Stimulated activated CD4-positive, alpha-beta T cell treated with anti-CD3 and anti-CD28 coated beads, Interleukin-15, amount 100 ng/mL, for 48 hours (primary cell): ENCODE measurements at places on chromosomes 6 and 20.

DNA sequence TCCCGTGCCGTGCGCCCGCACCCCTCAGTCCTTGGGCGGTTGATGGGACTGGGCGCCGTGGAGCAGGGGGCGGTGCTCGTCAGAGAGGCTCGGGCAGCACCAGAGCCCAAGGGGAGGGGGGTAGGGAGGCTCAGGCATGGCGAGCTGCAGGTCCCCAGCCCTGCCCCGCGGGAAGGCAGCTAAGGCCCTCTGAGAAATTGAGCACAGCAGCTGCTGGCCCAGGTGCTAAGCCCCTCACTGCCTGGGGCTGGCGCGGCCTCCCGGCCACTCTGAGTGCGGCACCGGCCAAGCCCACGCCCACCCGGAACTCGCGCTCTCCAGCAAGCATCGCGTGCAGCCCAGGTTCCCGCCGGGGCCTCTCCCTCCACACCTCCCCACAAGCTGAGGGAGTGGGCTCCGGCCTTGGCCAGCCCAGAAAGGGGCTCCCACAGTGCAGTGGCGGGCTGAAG is 16.4 kb downstream of the SOX4 start:
- DNase-seq = no peak

GRCh38 chr20:54560357-54560756 is 85.0 kb downstream of the DOK5 start:
- DNase-seq = no peak

DNA sequence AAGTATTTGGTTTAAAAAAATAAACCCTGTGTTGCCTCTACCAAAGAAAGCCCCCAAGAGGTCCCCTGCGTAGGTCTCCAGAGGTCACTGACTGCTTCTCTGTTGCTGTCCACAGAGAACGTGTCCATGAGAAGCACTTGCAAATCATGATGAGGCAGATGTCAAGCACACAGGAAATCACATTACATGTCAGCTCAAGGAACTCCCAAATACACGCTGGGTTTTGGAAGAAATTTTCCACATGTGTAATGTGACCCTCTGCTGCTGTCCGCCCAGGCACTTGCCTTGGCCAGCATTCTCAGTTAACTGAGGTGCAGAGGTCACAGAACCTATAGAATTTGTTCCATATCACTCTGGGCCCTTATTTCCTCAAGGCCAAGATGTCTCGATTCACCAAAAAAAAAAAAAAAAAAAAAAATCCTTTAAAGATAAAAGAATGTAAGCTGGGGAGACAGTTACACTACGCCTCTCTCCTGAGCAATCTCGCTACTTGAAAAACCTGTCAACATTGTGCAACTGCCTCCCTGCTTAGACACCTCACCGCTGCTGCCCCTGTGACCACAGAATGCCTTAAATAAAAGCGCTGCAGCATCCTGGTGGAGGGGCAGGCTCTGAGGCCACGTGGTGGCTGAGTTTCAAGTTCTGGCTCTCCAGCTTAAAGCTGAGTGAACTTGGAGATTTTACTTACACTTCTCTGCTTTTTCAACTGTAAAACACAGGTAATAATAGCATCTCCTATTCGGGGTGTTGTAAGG is 42.3 kb downstream of the SLC22A23 start:
- DNase-seq = no peak

DNA sequence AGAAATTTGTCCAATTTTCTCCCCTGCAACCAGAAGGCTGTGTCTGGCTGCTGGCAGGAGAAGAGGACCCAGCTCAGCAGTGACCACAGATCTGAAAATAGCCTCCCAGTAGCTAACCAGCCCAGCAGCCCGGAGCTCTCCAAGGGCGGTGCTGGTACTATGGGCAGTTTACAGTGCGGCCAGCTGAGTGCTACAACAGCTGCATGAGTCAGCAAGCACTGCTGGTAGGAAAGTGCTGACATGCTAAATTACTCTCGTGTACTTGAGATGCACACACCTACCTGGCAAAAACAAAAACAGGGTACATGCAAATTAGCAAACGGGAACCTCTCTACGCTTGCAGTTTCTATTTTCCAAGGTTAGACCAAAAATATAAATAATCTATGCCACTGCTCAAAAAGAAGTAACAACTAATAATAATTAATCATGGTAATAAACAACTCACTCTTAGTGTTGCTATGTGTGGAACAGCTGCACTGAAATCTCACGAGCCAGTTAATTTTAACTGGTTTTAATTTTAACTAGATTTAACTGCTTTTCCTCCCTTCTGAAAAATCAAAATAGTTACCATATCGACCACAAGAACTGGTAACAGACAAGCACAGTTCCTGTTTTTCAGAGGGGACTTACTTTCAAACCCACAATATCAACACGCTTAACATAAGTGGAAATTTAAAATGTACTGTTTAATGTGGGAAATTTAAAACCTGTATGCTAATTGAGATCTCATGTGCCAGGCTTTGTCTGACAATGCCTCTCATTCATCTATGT is 10.8 kb downstream of the BACH2 start:
- DNase-seq = no peak
